DND-41 (cell line): ENCODE measurements at places on chromosomes 5 and 9.

DNA sequence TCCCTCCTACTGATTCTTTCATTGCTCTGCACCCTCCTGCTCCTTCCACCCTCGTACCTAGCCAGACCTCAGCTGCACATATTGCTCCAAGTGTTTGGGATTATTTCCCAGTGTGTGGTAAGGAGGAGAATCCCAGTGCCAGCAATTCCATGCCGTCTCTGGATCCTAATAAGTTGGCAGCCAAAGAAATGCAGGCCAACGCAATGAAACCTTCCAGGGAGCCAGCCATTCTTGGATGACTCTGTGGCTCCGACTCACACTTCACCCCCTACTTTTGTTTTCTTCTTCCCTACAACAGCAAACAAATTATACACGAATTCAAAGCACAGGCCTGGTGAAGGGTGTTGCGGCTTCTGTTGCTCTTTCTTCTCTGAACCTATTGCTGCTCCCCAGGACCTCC is 82.5 kb upstream of the SLC1A3 start:
- DNase-seq = no peak
- no peaks in the 10 kb centered on the region for H3K27me3 ChIP-seq
- H3K4me1 ChIP-seq = no peaks in the 10 kb centered on the region
- no peak overlapping the region for H3K4me3 ChIP-seq

DNA sequence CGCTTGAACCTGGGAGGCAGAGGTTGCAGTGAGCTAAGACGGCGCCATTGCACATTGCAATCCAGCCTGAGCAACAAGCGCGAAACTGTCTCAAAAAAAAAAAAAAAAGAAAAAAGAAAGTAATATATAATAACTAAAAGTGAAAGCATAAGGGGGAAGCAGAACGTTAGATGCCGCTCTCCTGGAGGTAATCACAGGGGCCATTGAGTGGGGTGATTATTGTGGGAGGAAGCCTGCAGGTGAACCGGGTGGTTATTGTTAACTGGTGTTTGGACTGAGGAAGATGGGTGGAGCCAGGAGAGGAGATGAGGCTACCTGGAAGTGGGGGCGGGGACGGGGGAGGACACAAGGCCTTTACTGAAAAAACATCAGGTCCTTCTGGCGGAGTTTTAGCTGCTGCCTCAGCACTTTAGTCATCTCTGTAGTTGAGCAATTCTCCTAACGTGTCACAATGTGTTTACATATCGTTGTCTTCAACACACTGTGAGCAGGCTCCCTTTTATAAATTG is 5.3 kb upstream of the TJP2 start:
- no peak for DNase-seq
- no peaks in the 10 kb centered on the region for H3K27me3 ChIP-seq
- H3K4me3 ChIP-seq = no peak overlapping the region
- no peaks in the 10 kb centered on the region for H3K4me1 ChIP-seq
- no peaks in the 10 kb centered on the region for H3K36me3 ChIP-seq

- H3K27me3 ChIP-seq = no peaks in the 10 kb centered on the region
- no peak overlapping the region for H3K4me3 ChIP-seq
- no peaks in the 10 kb centered on the region for H3K4me1 ChIP-seq
- DNase-seq = no peak
- H3K36me3 ChIP-seq = no peaks in the 10 kb centered on the region
Observed at GRCh38 chr9:135611142-135611874, 28.0 kb downstream of the GLT6D1 start.

GRCh38 chr5:58274191-58274590 is 185.7 kb downstream of the PLK2 start:
- no peak for DNase-seq
- peaks cover 3% of the 10 kb centered on the region for H3K27me3 ChIP-seq
- no peaks in the 10 kb centered on the region for H3K36me3 ChIP-seq

GRCh38 chr9:4740638-4741364 is at the start of gene AK3:
Gene AK3 (minus strand): TSS chr9:4741202. CDS start chr9:4741087, 115 bp downstream.
- no peaks in the 10 kb centered on the region for H3K27me3 ChIP-seq
- H3K36me3 ChIP-seq = no peaks in the 10 kb centered on the region
- peak within 1 kb of the TSS; percentile 69 for H3K27ac ChIP-seq
- peak; percentile 86 for DNase-seq
- peak within 1 kb of the TSS; percentile 48; the same call in 1 of the 2 replicates for H3K4me3 ChIP-seq
- peaks cover 27% of the 10 kb centered on the region for H3K4me1 ChIP-seq

DNA sequence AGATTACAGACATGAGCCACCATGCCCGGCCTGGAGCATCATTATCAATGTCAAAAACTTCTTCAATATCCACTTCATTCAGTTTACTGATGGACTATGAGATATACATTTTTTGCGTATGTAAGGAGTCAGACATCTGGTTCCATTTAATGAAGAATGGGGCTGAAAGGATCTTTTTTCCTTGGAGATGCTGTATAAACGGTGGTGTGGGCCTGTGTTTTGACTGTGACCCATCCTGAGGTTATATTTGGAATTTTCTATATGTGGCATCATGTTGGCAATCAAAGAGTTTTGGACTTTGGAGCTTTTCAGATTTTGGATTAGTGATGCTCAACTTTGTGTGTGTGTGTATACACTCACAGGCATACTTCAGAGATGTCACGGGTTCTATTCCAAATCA is 85.7 kb upstream of the FBXL17 start:
- H3K36me3 ChIP-seq = no peaks in the 10 kb centered on the region
- no peaks in the 10 kb centered on the region for H3K4me1 ChIP-seq
- no peak for DNase-seq
- no peak overlapping the region for H3K27ac ChIP-seq
- H3K27me3 ChIP-seq = no peaks in the 10 kb centered on the region

GRCh38 chr9:2418619-2419018 is 203.0 kb upstream of the VLDLR start:
- peaks cover 13% of the 10 kb centered on the region for H3K4me1 ChIP-seq
- H3K36me3 ChIP-seq = no peaks in the 10 kb centered on the region
- peak; percentile 17 for DNase-seq
- H3K27me3 ChIP-seq = no peaks in the 10 kb centered on the region
- H3K27ac ChIP-seq = no peak overlapping the region

- no peaks in the 10 kb centered on the region for H3K27me3 ChIP-seq
- no peaks in the 10 kb centered on the region for H3K4me1 ChIP-seq
- no peak overlapping the region for H3K27ac ChIP-seq
- no peaks in the 10 kb centered on the region for H3K36me3 ChIP-seq
- H3K4me3 ChIP-seq = no peak overlapping the region
Observed at GRCh38 chr5:68088302-68088701, 127.3 kb upstream of the PIK3R1 start.

- H3K27me3 ChIP-seq = no peaks in the 10 kb centered on the region
- no peak overlapping the region for H3K4me3 ChIP-seq
- H3K4me1 ChIP-seq = no peaks in the 10 kb centered on the region
- DNase-seq = no peak
- no peaks in the 10 kb centered on the region for H3K36me3 ChIP-seq
Observed at GRCh38 chr9:86175743-86176456, 76.5 kb upstream of the GOLM1 start.

- H3K4me3 ChIP-seq = no peak overlapping the region
- no peaks in the 10 kb centered on the region for H3K27me3 ChIP-seq
- DNase-seq = no peak
- peaks cover 55% of the 10 kb centered on the region for H3K4me1 ChIP-seq
- H3K36me3 ChIP-seq = no peaks in the 10 kb centered on the region
- peak overlapping the region; percentile 97 for H3K27ac ChIP-seq
Observed at GRCh38 chr5:102835717-102836116, 80.6 kb downstream of the PAM start.

DNA sequence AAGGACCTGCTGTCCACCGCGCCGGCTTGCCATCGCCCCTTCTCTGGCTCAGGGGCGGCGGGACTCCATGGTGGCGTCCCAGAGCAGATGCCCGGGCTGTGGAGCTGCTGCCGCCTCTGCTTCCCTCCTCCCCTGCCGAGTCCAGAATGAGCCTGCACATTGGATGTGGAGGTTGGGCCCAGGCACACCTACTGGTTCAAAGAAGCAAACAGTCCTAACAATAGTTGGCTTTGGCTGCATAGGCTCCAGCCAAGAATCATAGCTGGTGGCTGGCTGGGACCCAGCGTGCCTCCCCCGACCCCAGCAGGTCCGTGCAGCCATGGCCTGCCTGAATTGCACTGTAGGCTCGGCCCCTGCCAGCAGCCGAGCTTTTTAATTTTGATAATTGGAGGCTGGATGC is 25.8 kb downstream of the ADAMTSL2 start:
- H3K27me3 ChIP-seq = no peaks in the 10 kb centered on the region
- H3K4me3 ChIP-seq = no peak overlapping the region
- H3K27ac ChIP-seq = no peak overlapping the region
- no peaks in the 10 kb centered on the region for H3K4me1 ChIP-seq
- H3K36me3 ChIP-seq = no peaks in the 10 kb centered on the region

GRCh38 chr5:4862500-4862899 is 277.6 kb upstream of the ADAMTS16 start:
- H3K27me3 ChIP-seq = no peaks in the 10 kb centered on the region
- no peak overlapping the region for H3K4me3 ChIP-seq
- H3K27ac ChIP-seq = no peak overlapping the region

DNA sequence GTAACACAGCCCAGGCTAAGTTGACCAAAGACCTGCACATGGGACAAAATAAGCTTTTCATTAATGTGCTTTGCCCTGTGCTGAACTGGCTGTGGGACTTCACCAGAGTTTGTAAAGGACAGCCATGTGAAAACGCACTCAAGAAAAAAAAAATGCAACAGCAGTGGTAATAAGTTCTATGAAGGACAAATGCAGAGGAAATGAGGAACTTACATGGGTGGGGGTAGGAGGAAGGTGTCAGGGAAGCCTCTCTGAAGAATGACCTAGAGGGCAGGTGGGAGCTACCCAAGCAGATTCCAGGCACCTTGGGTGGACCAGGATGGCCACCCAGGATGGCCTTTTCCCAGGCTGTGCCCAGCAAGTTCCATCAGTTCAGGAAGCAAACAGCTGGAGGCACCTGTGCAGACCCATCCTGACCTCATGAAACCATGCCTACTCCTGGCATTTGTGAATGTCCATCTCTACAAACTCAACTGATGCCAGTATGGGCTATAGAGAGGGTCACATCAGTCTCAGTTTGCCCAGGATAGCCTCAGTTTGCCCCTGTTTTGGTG is 6.7 kb upstream of the PHF2 start:
- peaks cover 5% of the 10 kb centered on the region; the same call in 1 of the 2 replicates for H3K36me3 ChIP-seq

DNA sequence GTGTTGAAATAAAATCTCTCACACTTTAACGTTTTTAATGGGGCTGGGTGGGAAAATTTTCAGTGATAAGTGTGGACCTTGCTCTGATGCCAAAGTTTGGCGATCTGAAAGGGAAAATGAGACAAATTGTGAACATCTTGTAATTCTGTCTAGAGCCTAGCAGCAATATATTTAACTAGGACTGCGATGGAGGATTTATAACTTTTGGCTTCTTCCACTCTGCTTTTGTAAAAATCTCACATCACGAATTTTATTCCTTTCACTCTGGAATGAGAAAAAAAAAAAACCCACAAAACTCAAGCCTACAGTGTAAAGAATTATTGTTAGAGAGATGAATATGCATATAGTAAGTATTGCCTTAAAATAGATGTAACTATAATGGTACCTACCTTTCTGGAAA is 19.9 kb downstream of the CCNH start:
- peaks cover 95% of the 10 kb centered on the region for H3K36me3 ChIP-seq
- no peak overlapping the region for H3K27ac ChIP-seq
- H3K4me1 ChIP-seq = no peaks in the 10 kb centered on the region
- H3K27me3 ChIP-seq = no peaks in the 10 kb centered on the region
- H3K4me3 ChIP-seq = no peak overlapping the region

DNA sequence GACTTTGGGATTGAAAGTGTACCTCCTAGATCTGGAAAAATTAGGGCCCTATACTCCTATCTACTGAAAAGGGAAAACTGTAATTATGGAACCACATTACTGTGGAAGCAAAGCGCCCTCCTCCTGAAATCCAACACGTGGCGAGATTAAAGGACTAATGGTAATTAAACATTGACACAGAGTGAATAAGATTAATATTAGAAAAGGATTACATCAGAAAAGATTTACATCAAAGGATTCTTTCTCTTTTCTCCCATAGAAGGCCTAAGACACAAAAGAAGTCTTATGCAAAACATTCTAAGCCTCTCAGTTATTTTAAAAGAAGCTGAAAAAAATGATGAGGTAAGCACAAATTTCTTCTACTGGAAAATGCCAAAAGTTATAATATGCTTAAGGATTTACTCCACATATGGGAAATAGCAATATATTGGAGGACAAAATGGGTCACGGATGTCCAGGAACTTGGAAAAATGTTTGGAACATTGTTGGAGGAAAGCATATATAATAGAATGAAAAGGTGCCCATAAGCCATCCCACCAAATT is 227.8 kb downstream of the TRPM3 start:
- H3K27ac ChIP-seq = no peak overlapping the region
- DNase-seq = no peak
- H3K4me3 ChIP-seq = no peak overlapping the region
- no peaks in the 10 kb centered on the region for H3K36me3 ChIP-seq
- H3K27me3 ChIP-seq = no peaks in the 10 kb centered on the region

DNA sequence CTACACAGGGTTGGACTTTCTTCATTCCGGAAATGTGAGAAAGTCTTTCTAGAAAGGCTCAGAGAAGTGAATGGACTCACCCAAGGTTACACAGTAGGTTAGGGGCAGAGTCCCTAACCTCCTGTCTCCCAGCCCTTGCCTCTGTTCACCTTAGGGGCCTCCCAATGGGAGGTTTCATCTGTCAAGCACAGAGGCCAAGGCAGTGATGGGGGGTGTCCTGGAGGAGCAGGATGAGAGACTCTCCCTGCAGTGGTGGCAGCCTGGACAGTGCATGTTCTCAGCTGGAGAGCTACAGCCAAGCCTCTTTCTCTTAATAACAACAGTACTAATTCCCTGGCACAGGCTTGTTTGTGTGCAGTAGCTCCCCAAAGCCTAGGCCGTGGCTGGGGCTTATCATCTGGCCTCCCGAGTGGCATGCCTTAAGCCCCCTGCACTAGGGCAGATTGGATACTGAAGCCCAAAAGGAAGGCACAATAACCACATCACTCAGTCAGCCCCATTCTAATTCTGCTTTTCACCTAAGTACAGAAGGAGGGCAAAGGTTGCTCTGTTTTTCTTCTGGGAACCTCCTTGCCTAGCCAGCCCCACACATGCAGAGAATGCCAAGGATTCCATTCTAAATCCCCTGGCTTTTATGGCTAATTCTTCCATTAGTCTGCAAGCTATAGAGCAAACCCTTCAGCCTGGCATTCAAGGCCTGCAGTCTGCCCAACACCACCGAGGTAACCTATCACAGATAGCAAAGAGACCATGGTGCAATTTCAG is 50.2 kb upstream of the XPA start:
- DNase-seq = no peak
- peaks cover 16% of the 10 kb centered on the region for H3K27me3 ChIP-seq
- no peak overlapping the region for H3K27ac ChIP-seq

DNA sequence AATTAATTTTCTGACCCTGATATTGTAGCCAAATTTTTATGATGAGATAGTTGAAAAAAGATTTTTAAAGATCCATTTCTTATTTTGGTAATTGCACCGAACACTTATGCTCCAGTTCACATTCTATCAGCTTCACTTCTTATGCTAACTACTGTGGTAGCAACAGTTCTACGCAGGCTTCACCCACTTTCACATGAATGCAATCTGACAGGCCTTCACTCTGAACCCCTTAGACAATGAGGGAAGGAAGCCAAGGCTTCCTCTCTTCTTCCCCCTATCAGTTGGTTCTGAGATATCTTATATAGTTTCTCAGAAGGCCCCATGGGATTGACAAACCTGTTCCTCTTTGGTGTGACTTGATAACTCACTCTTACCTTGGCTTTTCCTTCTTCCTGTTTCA is 185.8 kb downstream of the CETN3 start:
- H3K36me3 ChIP-seq = no peaks in the 10 kb centered on the region
- no peaks in the 10 kb centered on the region for H3K27me3 ChIP-seq

GRCh38 chr5:144167998-144168397 is 2.5 kb downstream of the YIPF5 start:
- peaks cover 33% of the 10 kb centered on the region for H3K4me1 ChIP-seq
- H3K27ac ChIP-seq = no peak overlapping the region
- DNase-seq = no peak
- H3K36me3 ChIP-seq = peaks cover 40% of the 10 kb centered on the region
- H3K4me3 ChIP-seq = no peak overlapping the region
- no peaks in the 10 kb centered on the region for H3K27me3 ChIP-seq
